ENCODE measurements at places on chromosomes 6 and 20.
A peak's percentile ranks its signal among the peaks of the same experiment; 100 is the strongest.

- no peak for DNase-seq
Observed at GRCh38 chr6:109428889-109429477, 11.4 kb downstream of the PPIL6 start.

- DNase-seq: no peak
Observed at GRCh38 chr6:71351190-71351589, 62.6 kb downstream of the OGFRL1 start.

GRCh38 chr6:25490018-25490801, 161.8 kb upstream of the SCGN start:
- peak; percentile 52 for DNase-seq

- DNase-seq: no peak
Observed at GRCh38 chr6:147765541-147765940, 257.1 kb downstream of the SAMD5 start.

GRCh38 chr20:17505636-17506517, 25.3 kb downstream of the BFSP1 start:
- peak; percentile 35 for DNase-seq

DNA sequence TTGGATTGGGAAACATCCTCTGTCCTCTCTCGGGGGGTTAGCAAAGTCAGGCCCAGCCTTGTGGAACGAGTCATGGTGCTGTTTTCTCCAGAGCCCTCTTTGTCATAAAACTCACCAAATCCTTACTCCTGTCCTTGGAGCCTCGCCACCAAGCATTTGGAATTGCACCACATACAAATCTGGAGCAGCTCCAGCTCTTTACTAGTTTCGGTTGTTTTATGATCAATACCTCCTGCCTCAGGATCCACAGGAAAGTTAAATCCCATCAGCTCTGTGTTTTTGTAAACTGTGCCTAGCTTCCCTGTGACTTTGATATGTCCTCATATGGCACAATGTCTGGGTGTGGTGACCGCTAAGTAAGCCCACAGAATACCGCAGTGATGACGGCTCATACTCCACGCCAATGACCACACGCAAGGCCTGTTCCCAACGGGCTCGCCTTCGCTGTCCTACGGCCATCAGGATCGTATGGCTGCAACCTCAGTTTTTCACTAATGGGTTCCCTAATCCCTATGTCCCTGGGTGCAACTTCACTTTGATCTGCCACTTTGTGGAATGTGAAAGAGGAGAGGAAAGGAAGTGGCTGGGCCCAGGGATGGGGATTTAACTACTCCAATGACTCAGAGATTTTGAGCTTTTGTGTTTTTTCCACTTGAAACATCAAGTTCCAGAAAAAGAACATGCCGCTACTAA, 111.3 kb upstream of the FOXQ1 start:
- no peak for DNase-seq

GRCh38 chr6:29831776-29832175, 4.2 kb downstream of the HLA-G start:
- DNase-seq: no peak

DNA sequence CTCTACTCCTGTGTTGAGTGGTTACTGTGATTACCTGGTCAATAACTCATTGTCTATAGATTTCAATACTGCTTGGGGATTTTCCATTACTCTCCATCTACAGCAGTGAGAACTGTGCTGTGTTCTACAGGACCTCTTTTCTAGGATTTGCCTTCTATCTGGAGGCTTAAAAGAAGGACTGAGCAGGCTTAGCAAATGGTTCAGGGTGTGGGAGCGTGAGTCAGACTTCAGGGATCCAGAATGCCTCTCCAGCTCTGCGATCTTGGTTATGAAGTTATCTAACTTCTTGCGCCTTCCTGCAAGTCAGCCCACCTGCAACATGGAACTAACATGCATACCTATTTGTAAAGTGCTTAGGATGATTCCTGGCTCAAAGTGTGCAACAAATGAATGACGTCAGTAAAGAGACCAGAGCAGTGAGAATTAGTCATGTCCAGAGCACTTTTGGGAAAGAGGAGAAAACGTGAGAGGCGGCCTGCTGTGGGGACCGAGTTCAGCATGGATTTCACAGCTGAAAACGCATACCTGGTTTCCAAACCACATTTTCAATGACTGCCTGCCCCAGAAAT, 610.1 kb upstream of the CDH4 start:
- no peak for DNase-seq

- no peak for DNase-seq
Observed at GRCh38 chr6:20467437-20467836, 65.8 kb downstream of the E2F3 start.

DNA sequence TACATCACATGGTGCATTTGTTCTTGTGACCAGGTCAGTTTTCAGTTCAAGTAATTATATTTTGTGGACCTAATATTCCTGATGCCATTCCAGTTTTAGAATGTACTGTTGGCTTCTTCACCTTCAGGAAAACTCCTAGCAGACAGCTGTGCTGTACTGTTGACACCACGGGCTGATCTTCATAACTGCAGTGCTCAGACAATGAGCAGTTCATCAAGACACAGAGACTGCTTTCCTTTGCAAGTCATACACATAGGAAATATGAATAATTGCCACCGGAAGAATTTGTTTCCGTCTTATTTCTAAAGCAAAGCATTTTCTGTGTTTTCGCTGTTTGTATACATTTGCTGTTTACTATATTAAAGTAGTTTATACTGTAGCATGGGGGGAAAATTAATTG, 89.8 kb downstream of the C6orf118 start:
- no peak for DNase-seq

DNA sequence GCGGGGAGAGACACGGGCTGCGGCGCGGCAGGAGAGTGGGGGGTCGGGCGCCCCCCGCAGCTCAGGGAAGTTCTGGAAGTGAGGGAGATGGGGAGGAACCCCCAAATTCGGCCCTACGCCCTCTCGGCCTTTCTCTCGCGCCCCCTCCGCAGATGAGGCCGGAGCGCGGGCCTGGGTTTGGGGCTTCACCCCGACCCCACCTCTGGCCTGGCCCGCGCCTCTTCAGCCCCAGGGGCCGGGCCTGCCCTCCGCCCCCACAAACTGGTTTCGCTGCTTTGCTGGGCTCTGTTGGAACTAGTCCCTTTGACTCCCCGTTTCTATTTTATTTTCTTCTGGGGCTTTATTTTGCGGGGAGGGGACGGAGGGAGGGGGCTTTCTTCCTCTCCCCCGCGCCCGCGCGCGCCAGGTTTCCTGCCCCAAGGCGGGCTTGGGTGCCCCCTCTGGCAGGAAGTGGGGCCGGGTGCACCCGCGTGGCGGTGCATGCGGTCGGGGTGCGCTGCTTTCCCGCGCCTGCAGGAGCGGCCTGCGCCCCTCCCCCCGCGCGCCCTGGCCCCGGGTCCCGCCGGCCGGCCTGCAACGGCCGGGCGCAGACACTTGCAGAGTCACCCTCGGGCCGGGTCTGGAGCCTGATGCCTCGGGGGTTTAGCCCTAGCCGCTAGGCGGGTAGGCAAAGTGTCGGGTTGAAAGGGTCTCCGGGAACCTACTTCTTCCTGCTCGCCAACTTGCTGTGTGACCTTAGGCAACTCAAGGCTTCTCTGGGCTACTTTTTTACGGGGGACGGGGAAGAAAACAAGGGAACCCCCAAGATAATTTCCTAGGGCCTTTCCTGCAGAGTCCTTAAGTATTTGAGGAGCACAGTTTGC, 1.3 kb downstream of the HMGA1 start:
- DNase-seq: peak; percentile 73

GRCh38 chr6:163603395-163603794, 188.9 kb downstream of the QKI start:
- DNase-seq: no peak

DNA sequence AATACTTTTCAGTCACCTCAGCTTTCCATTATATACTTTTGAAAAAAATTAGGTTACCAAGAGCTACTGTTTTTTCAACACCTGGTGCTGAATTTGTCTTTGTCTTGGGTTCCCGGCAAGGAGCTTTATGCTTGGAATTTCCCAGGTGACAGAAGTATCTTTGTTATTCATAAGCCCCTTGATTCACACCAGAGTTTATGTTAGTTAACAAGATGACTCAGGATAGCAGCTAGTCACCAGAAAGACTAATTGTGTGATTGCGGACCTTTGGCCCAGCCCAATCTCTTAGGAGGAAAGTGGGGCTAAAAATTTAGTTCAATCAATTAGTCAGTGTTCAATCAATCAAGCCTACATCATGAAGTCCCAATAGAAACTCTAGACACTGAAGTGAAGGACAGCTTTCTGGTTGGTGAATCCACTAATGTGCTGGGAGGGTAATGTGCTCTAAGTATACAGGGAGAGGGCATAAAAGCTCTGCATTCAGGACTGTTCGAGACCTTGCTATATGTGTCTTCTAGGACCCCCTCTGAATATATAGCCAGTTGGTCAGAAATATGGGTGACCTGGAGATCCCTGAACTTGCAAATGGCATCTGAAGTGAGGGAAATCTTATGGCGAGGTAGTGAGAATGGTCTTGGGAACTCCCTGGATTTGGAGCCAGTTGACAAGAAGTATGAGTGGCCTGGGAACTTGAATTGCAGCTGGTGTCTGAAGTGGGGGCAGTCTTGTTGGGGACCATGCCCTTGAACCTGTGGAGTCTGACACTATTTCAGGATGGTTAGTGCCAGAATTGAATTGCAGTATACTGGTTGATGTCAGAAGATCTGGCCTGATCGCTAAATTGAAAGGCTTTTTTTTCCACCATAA, 16.2 kb downstream of the TMEM30A start:
- no peak for DNase-seq

GRCh38 chr6:146884728-146885127, 286.0 kb downstream of the ADGB start:
- DNase-seq: no peak

DNA sequence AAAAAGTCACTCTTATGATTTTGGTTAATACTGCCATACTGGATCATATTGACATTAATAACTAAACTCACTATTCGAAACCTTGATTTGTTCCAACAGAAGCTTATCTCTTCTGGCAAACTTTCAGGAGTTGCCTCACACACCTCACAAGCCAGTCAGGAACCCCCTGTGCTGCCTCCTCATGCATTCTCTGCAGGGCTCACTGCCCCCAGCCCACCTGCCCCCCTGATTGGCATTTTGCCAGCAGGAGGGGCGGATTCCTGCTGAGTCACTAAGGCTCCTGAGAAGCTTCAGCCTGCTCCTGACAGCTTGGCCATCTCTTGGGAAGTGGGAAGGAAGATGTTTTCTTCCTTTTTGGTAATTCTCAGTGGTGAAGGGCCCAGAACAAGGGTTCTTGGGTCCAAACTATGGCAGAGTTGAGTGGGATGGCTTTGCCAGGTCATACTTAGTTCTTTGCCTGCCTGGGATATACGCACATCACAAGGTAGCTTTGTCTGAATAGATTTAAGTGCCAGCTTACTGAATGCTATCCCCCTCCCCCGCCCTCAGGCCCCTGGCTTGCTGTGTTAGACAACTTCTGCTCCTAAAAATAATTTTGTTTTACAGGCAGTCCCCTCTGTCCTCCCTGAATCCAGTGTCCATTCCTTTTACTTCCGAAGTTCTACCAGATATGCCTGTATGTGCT, 31.4 kb downstream of the SLC35F1 start:
- no peak for DNase-seq

- DNase-seq: no peak
Observed at GRCh38 chr6:1739680-1740079, 130.0 kb downstream of the FOXC1 start.

DNA sequence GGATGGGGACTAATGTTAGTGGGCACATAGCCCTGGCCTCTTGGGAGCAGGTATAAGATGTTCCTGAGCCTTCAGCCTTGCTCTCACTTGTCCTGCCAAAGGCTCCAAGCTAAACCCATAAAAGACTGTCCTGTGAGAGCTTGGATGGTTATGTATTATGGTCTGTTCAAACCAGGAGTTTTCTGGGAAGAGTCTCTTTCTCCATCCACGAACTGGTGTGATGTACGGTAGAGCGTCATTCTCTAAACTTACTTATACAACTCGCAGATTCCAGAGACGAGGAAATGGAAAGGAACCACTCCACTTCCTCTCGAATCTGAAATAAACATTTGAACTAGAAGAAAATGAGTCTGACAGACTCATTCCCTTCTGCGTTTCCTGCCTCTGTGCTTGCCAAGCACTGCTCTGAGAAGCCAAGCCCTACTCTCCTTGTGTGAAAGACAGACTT, 5.3 kb downstream of the SOBP start:
- DNase-seq: no peak

DNA sequence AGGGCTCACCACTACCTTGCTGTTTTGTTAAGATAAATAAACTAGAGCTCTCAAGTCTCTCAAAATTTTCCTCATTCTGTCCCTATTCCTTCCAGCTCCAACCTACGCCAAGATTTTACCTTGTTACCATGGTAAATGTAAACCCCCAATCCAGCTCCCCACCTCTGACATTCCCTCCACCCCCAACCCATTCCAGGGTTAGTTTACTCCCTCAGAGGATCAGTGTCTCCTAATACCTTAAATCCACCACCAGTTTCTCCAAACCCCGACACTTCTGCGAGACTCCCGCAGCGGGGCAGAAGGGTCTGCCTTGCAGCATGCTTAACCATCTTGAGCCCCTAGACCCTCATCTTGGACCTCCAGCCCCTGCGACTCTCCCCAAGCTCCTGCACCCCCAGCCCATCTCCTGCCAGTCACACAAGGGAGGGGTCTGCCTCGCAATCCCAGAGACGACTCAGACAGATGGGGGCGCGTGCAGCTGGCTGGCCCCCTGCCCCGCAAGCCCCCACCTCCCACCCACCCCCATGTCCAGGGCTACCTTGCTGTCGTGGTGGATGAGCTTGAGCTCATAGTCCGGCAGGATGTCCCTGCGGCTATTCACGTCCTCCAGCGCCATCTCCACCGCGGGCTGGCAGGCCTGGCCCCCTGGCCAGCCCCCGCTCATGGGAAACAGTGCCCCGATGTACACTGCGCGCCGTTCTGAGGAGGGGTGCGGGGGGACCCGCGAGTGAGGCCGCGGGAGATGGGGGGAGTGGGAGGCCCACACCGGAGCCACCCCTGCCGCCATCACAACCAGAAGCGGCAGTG, 5.8 kb downstream of the GABBR1 start:
- DNase-seq: no peak

- no peak for DNase-seq
Observed at GRCh38 chr6:88168362-88168761, 2.2 kb upstream of the CNR1 start.

Measured in stimulated activated CD4-positive, alpha-beta T cell treated with anti-CD3 and anti-CD28 coated beads, Interleukin-12 subunit alpha, Interleukin-12 subunit beta, amount 100 ng/mL, for 4 hours (primary cell).